ENCODE measurements at places on chromosomes 3 and 15.

GRCh38 chr3:153215966-153216365, 53.9 kb downstream of the RAP2B start:
- no peak for DNase-seq

- no peak for DNase-seq
Observed at GRCh38 chr3:151871639-151872468, 1.6 kb upstream of the SUCNR1 start.

DNA sequence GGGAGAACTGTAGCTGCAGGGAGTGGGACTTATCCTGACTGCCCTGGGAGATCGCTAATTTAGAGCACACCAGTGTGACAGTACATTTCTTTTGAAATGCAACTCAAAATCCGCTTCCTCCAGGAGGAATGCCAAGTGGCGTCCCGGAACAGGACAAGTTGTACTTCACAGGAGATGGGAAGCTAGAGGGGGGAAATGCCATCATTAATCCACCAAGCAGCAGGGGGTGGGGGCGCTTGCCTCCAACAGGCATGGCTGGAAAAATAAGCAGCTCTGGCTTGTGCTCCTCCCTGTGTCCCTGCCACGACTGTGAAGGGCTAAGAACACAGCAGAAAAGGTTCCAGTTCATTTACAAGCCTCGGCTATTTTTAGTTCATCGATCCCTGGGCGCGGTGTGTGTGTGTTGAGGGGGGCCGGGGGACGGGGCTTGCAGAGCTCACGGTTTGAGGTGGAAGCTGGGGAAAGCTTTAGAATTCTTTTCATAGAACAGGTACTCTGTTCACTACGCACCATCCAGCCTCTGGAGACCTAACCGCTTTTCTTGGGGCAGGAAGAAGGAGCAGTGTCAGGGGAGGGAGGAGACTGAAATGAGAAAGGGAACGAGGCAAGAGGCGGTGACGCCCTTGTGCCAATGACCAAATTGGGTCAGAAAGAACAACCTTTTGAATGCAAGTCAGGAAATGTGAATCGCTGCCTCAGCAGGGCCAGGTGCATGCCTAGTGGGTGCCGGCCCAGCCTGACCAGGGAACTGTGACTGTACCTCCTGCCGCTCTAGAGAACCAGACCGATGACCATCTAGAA, 51.8 kb upstream of the DGKG start:
- DNase-seq = peak; percentile 92

GRCh38 chr15:93973287-93973686, 258.1 kb upstream of the MCTP2 start:
- DNase-seq = no peak

GRCh38 chr3:71482771-71483170, 100.8 kb downstream of the FOXP1 start:
- no peak for DNase-seq

- no peak for DNase-seq
Observed at GRCh38 chr3:56864918-56865524, 63.3 kb upstream of the ARHGEF3 start.

DNA sequence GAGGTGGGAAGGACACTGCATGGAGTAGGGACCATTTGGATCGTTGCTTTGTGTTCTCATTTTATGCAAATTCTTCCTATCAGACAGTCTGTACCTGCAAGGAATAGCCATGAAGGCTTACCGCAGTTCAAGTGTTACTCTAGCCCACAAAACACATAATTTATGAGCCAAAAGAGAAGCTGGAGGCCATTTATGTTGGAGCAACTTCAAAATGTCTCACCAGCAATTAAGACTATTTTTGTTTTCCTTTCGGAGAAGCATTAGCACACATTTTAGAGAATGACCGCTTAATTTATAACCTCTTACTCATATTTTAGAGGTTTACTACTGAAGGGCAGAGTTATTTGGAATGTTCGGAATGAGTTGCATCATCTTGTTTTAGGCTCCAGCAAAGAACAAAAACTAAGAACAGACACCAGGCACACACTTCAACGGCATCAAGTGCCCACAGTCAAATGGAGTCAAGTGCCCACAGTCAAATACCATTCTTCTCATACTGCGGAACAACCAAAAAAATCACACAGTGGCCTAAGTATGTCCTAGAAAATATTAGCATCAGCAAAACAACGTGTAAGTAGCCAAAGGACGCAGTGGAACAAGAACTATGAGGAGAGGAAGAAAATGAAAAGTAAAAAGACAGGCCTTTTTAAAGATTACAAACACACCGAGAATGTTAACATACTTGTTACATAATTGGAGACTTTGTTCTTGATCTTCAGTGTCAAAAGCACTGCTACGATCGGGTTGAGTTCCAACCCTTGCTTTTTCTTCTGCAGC, 17.5 kb upstream of the GOLGA8J start:
- DNase-seq = peak; percentile 37

- peak; percentile 81 for DNase-seq
Observed at GRCh38 chr3:107858876-107859275, 232.0 kb downstream of the CD47 start.

DNA sequence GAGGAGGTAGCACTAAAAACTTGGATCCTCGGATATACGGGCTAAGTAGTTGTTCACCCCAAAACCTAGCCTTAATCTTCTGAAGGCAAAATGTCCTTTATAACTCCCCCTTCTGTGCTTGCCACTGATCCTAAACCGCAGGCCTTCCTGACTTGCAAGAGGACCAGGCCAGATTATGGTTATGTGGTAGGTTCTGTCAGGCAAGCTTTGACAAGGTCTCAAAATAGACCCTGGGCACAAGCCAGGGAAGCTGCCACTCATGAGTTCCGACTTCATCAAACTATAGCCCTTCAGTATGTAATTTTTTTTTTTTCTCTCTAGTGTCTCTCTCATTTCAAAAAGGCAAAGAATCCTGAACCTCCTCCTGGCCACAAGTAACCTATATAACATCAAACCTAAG, 3.2 kb downstream of the LRRFIP2 start:
- no peak for DNase-seq

- DNase-seq = no peak
Observed at GRCh38 chr3:50184242-50184978, 7.0 kb upstream of the GNAT1 start.

GRCh38 chr15:94584833-94585244, 353.5 kb downstream of the MCTP2 start:
- DNase-seq = no peak

DNA sequence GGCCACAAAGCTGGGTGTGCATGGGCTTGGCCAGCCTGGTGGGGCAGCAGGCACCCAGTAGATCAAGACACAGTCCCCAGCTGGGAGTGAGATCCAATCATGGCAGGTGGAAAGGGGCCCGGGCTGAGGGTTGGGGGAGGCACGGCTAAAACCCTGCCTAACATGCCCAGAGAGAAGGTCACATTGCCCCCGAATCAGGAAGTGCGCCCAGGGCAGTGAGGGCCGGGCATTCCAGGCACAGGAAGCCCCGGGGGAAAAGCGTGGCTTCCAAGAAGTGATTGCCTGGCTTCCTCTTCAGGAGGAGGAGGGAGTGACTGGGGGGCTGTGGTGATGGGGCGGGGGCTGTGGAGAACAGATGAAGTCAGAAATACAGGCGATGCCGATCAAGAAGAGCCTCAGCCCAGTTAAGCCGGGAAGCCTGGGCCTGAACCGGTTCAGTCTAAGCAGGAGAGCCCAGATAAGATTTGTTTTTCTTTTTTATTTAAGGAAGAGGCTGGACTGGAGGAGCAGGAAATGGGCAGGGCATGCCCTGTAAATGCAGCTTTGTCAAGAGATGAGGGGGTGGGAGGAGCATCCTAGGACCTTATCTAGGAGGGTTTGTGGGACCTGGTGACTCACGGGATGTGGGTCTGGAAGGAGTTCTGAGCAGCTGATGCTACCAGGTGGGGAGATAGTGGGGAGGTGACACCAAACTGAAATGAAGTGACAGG, 83.9 kb downstream of the CHSY1 start:
- no peak for DNase-seq

DNA sequence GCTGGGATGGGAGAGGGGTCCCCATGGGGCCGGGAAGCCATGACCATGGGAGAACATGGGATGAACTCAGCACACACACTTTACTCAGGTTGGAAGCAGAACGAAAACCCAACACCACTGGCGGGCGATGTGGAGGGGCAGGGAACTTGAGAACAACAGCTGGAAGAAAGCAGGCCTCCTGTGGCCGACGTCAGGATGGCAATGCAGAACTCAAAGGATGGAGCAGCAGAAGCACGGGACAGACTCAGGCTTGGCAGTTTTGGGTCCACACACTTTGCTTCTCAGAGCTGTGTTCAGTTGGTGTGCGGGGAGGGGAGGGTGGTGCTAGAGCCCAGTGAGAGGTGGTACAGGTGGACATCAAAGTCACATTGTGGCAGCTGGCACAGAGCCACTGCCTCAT, 80.7 kb downstream of the SEC22A start:
- DNase-seq = no peak

GRCh38 chr3:50264964-50265485, 3.9 kb upstream of the SEMA3B start:
- DNase-seq = no peak

- no peak for DNase-seq
Observed at GRCh38 chr3:42804831-42805132, 492 bp upstream of the HIGD1A start.

GRCh38 chr15:37077623-37078351, 22.6 kb downstream of the MEIS2 start:
- DNase-seq = no peak

DNA sequence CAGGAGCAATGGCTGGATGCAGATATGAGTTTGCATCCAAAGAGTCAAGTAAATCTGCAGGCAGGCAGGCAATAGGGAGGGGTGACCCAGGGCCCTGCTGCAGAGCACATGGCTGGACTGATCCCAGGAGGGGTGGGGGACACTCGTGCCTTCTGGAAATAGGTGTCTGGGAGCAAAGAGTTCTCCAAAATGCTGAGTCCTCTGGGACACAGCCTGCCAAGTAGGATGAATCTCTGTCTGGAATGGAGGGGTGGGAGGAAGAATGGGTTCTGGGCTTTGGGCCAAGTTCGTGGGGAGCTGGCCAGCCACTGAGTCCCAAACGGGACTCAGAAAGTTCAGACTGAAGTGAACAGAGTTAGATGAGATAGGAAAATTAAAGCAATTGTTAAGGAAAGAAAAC, 214.5 kb downstream of the MTHFS start:
- no peak for DNase-seq

DNA sequence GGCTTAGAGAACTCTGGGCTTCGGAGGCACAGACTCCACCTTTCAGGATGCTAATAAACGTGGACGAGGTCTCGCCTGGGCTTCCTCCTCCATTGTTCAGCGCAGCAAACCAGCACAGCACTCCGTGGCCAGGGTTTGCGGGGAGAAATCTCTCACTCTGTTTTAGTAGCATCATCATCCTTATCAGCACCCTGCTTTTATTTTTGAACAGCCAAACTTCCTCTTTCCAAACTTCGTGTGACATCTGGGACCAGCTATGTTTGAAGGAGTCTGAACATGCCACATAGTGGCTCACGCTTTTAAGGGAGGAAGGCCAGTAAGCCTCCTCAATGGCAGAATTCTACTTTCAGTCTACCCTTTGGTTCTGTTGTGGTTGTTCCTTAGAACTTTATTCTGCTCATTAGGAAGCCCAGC, 149.0 kb downstream of the PGPEP1L start:
- DNase-seq = no peak

- DNase-seq = peak; percentile 56
Observed at GRCh38 chr15:36645106-36645505, 65.7 kb downstream of the CDIN1 start.

- no peak for DNase-seq
Observed at GRCh38 chr3:189300345-189300744, 128.6 kb downstream of the TPRG1 start.

DNA sequence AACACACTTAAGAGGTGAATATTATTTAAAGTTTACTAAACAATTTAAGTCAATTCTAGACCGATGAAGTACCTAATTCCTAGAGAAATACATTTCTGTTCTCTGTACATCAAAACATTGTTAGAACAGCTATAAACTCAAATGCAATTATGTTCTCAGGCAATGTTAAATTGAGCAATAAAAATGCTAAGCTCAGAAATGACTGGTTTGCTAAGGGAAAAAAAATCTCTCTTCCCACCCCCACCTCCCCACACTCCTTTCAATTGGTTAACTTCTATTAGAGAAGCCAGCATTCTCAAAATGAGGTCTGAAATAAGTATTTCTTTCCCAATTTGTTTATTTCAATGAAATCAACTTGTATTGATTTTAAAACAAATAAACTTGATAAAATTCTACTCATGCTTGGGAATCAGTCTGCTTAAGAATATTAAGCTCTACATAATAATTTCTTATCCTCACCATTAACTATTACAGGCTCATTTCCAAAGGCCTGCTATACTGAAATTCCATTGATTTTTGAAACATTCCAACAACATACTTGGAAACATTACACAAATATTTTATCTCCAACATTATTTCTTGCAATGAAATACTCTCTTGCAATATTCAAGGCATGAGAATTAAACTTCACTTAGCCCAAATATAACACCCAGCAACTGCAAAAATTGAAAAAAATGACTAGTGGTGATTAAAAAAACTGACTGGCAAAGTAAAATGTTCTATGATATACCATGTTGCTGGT, 22.6 kb downstream of the TSPAN3 start:
- no peak for DNase-seq

DNA sequence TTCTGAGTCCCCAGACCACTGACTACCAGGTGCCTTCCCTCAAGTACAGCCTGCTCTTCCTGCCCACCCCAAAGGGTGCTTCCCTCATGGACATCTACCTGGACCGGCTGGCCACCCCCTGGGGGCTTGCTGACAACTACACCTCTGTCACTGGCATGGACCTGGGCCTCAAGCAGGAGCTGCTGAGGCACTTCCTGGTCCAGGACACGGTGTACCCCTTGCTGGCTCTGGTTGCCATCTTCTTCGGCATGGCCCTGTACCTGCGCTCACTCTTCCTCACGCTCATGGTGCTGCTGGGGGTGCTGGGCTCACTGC, 9.3 kb downstream of the DISP2 start:
- DNase-seq = no peak

GRCh38 chr15:51931638-51932037, 39.9 kb downstream of the LEO1 start:
- no peak for DNase-seq

GRCh38 chr3:71268462-71268999, 315.0 kb downstream of the FOXP1 start:
- DNase-seq = no peak

- DNase-seq = peak; percentile 34
Observed at GRCh38 chr15:48021336-48022086, 99.3 kb upstream of the SLC24A5 start.

- no peak for DNase-seq
Observed at GRCh38 chr3:76206346-76206745, 421.0 kb upstream of the ZNF717 start.

DNA sequence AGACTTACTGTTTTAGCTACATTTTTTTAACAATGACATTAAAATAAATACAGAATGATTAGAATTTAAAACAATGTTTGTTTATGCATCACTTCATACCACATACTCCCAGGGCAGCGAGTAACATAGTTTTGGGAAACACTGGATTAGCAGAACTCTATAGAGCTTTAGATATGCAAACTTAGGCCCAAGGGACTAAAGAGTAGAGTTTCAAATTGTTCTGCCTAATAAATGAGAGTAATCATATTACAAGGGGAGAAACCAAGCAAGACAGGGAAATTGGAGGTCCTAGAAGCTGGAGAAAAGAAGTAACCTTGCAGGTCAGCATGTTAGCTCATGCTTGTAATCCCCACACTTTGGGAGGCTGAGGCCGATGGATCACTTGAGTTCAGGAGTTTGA, 3.6 kb upstream of the DAZL start:
- no peak for DNase-seq

GRCh38 chr15:29822684-29823459, 604 bp upstream of the TJP1 start:
- peak; percentile 86 for DNase-seq
